ENCODE measurements at places on chromosomes 3 and 15.

GRCh38 chr3:122253581-122253980 is 70.1 kb downstream of the CASR start:
- H3K4me1 ChIP-seq, result no peaks in the 10 kb centered on the region
- H3K36me3 ChIP-seq, result no peaks in the 10 kb centered on the region
- H3K27ac ChIP-seq, result no peak overlapping the region
- H3K27me3 ChIP-seq, result peaks cover 18% of the 10 kb centered on the region
- no peak for DNase-seq

GRCh38 chr3:150300388-150300787 is 107.7 kb upstream of the TSC22D2 start:
- no peaks in the 10 kb centered on the region for H3K27me3 ChIP-seq
- no peak overlapping the region for H3K27ac ChIP-seq
- no peaks in the 10 kb centered on the region for H3K36me3 ChIP-seq
- H3K4me3 ChIP-seq, result no peak overlapping the region
- no peak for DNase-seq

GRCh38 chr15:70956201-70956995 is 63.8 kb downstream of the LRRC49 start:
- H3K27me3 ChIP-seq, result no peaks in the 10 kb centered on the region
- peak overlapping the region; percentile 35 for H3K27ac ChIP-seq
- peaks cover 30% of the 10 kb centered on the region for H3K4me1 ChIP-seq
- no peak for DNase-seq

GRCh38 chr3:36196058-36196457 is 184.2 kb upstream of the STAC start:
- no peaks in the 10 kb centered on the region for H3K27me3 ChIP-seq
- DNase-seq, result no peak
- H3K4me1 ChIP-seq, result no peaks in the 10 kb centered on the region
- no peak overlapping the region for H3K4me3 ChIP-seq

- no peak overlapping the region for H3K27ac ChIP-seq
- H3K4me3 ChIP-seq, result no peak overlapping the region
- H3K36me3 ChIP-seq, result no peaks in the 10 kb centered on the region
- no peak for DNase-seq
Measured at GRCh38 chr3:19866751-19867347, 67.2 kb downstream of the EFHB start.

- no peaks in the 10 kb centered on the region for H3K36me3 ChIP-seq
- H3K4me3 ChIP-seq, result no peak overlapping the region
- no peak overlapping the region for H3K27ac ChIP-seq
- H3K4me1 ChIP-seq, result no peaks in the 10 kb centered on the region
Measured at GRCh38 chr3:53750253-53751210, 95.7 kb downstream of the CHDH start.

GRCh38 chr3:48275287-48276027 is 34.6 kb downstream of the ZNF589 start:
- H3K27me3 ChIP-seq, result no peaks in the 10 kb centered on the region
- no peaks in the 10 kb centered on the region for H3K4me1 ChIP-seq
- H3K4me3 ChIP-seq, result no peak overlapping the region
- H3K36me3 ChIP-seq, result no peaks in the 10 kb centered on the region

- H3K27me3 ChIP-seq, result no peaks in the 10 kb centered on the region
- H3K36me3 ChIP-seq, result no peaks in the 10 kb centered on the region
- no peak overlapping the region for H3K27ac ChIP-seq
- no peak for DNase-seq
Measured at GRCh38 chr3:173663696-173664111, 266.2 kb downstream of the NLGN1 start.

DNA sequence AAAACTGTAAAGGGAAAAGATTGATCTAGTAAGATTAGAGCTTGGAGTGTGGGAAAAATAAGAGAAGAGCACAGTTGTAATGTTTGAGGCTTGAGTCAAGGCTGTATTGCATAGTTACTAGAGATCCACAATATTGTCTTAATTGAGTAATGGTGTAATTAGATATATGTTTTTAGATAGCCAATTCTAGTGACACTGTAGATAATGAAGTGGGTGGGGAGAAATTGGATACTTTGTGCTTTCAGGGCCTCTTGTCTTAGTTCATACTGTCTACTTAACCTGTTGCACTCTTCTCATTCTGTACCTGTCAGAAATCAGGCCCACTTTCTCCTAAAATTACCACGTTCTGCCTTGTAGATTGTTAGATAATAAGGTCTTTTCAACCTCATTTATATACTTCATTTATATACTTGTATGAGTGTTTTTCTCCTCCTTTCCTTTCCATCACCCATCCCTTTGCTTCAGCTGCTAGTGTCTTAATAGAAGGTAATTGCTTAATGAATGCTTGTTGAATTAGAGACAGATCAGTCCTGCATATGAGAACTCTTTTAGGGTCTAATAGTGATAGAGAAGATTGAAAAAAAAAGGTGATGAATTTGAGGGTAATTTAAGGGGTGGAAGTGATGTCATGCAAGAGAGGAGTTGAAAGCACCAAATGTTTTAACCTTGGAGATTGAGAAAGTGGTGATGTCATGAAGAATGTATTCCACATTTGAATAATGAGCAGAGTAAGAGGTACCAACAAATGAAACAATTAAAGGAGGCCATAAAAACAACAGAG is 32.0 kb downstream of the PIK3CA start:
- no peaks in the 10 kb centered on the region for H3K27me3 ChIP-seq
- no peak overlapping the region for H3K27ac ChIP-seq
- H3K4me3 ChIP-seq, result no peak overlapping the region
- no peak for DNase-seq
- H3K4me1 ChIP-seq, result peaks cover 46% of the 10 kb centered on the region
- peaks cover 1% of the 10 kb centered on the region for H3K36me3 ChIP-seq

GRCh38 chr15:62241135-62241770 is 76.2 kb upstream of the C2CD4B start:
- H3K36me3 ChIP-seq, result no peaks in the 10 kb centered on the region
- peaks cover 25% of the 10 kb centered on the region for H3K27me3 ChIP-seq
- no peak overlapping the region for H3K4me3 ChIP-seq

DNA sequence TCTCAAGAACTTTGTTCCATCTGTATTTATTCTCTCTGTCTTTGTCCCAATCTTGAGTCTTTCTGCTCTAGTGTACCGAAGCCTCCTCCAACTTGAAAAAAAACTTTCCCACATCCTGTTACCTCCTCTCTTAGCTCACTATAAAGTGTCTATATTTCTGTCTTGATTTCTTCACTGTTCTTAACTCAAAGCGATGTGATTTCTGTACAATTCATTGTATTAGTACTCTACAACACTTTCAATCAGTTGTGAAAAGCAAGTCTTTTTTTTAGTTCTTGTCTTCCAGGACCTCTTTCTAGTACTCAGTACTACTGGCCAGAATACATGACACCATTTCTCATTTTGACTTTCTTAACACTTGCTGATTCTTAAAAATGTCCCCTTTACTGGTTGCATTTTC is 353.5 kb upstream of the SATB1 start:
- no peaks in the 10 kb centered on the region for H3K36me3 ChIP-seq
- no peaks in the 10 kb centered on the region for H3K4me1 ChIP-seq
- H3K27ac ChIP-seq, result no peak overlapping the region
- DNase-seq, result no peak

DNA sequence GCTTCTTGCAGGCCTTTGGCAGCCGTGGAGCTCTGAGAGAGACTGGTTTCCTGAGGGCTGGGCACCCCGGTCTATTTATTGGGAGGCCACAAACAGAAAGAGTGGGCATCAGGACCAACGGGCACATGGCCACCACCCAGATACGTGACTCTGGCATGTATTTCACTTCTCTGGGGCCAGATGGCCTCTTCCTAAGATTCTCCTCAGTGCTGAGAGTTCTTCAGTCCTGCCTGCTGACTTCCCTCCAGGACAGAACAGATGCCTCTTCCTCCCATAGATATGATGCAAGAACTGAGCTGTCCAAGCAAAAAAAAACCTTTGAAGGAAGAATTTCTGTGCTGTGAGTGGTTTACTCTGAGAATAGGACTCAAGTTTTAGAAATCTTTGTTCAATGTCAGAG is 107.7 kb downstream of the IGF2BP2 start:
- H3K4me3 ChIP-seq, result no peak overlapping the region
- peaks cover 6% of the 10 kb centered on the region for H3K36me3 ChIP-seq
- no peak for DNase-seq
- peak overlapping the region; percentile 90 for H3K27ac ChIP-seq
- no peaks in the 10 kb centered on the region for H3K27me3 ChIP-seq
- H3K4me1 ChIP-seq, result peaks cover 51% of the 10 kb centered on the region

DNA sequence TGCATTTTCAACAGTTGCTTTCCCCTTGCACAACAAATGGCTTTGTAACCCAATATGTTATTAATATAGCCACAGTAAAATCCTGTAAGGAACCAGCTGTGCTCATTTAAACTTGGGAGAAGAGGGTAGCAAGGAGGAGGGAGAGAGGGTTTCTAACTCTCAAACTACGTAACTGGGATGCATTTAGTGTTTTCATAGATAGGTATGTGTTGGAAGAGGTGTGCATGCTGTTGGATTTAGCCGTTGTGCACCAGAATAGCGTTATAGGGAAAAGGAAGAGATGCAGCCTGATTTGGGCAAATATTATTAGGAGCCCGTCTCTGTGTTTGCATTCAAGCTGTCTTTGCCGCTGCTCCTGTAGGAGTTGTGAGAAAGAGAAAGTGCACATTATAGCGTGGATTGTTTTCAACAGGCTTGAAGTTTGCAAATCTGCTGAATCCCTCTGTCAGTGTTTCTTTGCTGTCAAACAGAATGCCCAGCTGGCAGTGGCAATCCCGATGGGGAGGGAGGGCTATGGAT is 39.4 kb downstream of the ARPP21 start:
- no peak overlapping the region for H3K27ac ChIP-seq
- peaks cover 2% of the 10 kb centered on the region for H3K36me3 ChIP-seq
- H3K4me1 ChIP-seq, result peaks cover 6% of the 10 kb centered on the region
- no peak overlapping the region for H3K4me3 ChIP-seq

- no peaks in the 10 kb centered on the region for H3K27me3 ChIP-seq
- H3K27ac ChIP-seq, result no peak overlapping the region
- DNase-seq, result no peak
- no peak overlapping the region for H3K4me3 ChIP-seq
- no peaks in the 10 kb centered on the region for H3K36me3 ChIP-seq
Measured at GRCh38 chr3:54193093-54193492, 70.7 kb downstream of the CACNA2D3 start.

DNA sequence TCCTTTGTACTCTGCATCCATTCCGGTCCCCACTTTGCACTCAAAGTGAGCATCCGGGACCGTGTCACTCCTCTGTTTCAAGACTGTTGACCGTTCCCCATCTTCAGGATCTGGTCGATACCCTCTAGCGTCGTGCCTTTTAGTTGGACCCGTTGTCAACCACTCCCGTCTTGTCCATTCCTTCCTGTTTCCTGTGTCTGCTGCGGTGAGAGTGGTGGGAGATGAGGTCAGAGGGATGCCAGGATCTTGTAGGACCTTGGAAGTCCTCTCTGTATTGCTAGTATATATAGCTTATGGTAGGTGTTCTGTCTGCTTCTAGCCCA is 624 bp downstream of the BRK1 start:
- peaks cover 8% of the 10 kb centered on the region for H3K36me3 ChIP-seq
- H3K27me3 ChIP-seq, result no peaks in the 10 kb centered on the region
- peaks cover 29% of the 10 kb centered on the region for H3K4me1 ChIP-seq
- peak overlapping the region; percentile 99 for H3K4me3 ChIP-seq
- no peak for DNase-seq
- H3K27ac ChIP-seq, result peak overlapping the region; percentile 96

DNA sequence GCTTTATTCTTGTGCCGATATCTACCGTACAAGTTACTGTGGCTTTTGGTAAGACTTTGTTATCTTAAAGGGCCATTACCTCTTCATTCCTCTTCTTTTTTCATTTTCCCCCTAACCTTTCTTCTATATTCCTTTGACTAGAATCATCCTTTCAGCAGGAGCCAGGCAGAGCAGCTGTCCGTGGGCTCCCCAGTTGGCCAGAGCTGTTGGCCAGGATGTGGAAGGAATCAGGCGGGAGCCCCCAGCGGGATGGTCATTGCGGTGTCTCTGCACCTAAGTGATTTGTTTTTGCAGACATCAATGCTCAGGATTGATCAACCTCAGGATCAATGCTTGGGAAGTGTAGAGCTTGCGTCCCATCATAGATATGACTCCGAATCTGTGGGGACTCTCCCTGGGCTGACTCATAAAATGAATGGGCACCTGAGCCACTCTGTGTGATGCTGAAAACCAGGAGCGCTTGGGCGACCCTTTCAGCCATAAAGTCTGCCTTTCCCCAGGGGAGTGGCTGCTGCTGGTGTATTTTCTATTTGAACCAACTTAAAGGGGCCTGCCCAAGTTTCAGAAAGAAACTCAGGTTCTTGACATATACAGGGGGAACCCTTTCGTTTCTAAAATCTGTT is 21.7 kb downstream of the APBA2 start:
- no peak overlapping the region for H3K27ac ChIP-seq
- H3K27me3 ChIP-seq, result no peaks in the 10 kb centered on the region
- H3K36me3 ChIP-seq, result no peaks in the 10 kb centered on the region
- H3K4me3 ChIP-seq, result no peak overlapping the region

- H3K36me3 ChIP-seq, result no peaks in the 10 kb centered on the region
- H3K4me1 ChIP-seq, result peaks cover 8% of the 10 kb centered on the region
Measured at GRCh38 chr3:116939091-116939490, 229.5 kb downstream of the TUSC7 start.

DNA sequence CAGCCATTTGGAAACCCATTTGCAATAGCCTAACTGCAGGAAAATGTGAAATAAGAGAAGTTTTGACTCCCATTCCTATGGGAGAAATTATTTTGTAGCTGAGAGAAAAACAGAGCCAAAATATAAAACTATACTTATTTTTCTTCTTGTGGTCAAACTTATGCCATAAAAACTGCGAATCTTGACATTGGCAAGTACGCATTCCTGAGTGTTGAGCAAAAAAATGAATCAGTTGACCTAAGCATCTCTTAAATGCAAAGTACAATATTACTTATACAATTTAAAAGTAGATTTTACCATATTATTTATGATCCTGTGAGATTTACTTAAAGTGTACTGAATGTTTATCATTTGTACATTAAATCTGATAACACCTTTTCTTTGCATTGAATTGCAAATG is 50.1 kb upstream of the CMC1 start:
- H3K36me3 ChIP-seq, result no peaks in the 10 kb centered on the region
- H3K4me3 ChIP-seq, result no peak overlapping the region
- no peaks in the 10 kb centered on the region for H3K27me3 ChIP-seq
- no peak overlapping the region for H3K27ac ChIP-seq
- no peak for DNase-seq
- H3K4me1 ChIP-seq, result no peaks in the 10 kb centered on the region

GRCh38 chr15:65938604-65939003 is 69.3 kb downstream of the RAB11A start:
- no peak for DNase-seq
- H3K36me3 ChIP-seq, result no peaks in the 10 kb centered on the region
- no peak overlapping the region for H3K4me3 ChIP-seq
- H3K4me1 ChIP-seq, result peaks cover 19% of the 10 kb centered on the region
- peaks cover 9% of the 10 kb centered on the region for H3K27me3 ChIP-seq

- no peak for DNase-seq
- peaks cover 16% of the 10 kb centered on the region for H3K4me1 ChIP-seq
- H3K4me3 ChIP-seq, result no peak overlapping the region
- peak overlapping the region; percentile 70 for H3K27ac ChIP-seq
- H3K27me3 ChIP-seq, result no peaks in the 10 kb centered on the region
Measured at GRCh38 chr3:11690863-11691766, 47.4 kb upstream of the VGLL4 start.
